ENCODE measurements at places on chromosomes 16 and 17.

- no peak for DNase-seq
Measured at GRCh38 chr17:47066095-47066494, 87.0 kb upstream of the RPRML start.

DNA sequence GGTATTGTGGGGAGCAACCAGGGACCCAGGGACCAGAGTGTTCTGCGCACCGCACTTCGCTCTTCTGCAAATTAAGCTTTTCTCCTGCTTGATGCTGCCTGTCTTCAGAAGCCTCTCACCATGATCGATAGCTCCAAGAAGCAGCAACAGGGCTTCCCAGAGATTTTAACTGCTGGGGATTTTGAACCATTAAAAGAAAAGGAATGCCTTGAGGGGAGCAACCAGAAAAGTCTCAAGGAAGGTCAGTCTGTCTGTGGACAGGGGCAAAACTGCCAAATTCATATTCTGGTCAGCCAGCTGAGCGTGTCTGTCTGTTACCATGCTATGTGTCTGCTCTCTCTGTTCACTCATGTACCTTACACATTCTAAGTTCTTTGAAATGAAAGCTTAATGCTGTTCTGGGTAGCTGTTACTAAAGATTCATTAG is 115.7 kb downstream of the MRTFB start:
- no peak for DNase-seq

DNA sequence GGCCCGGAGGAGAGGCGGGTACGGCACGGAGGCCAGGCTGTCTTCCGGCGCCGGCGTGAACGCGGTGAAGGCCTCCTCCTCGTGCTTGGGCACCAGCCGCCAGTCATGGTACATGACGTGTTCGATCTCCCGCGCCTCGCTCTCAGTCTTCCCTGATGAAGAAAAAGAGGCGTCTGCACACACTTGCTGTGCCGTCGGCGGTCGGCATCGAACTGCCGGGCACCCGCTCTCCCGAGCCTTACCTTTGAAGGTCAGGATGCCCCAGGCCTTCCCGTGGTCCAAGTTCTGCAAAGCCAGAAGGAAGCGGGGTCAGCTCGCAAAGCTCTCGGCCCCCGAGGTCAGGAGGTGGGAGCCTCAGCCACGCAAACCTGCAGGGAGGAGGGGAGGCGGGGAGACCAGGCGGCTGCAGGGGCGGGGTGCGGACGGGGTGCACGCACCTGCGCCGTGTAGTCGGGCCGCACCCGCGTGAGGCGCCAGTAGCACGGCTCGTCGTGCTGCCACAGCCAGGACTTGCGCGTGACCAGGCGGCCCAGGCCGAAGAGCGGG is at the start of gene EME2:
Gene EME2, plus strand, starts transcription at position 449 of the 546 bp plus-strand sequence. CDS start 418 bp downstream, outside the sequence.
- DNase-seq, result no peak

GRCh38 chr17:59733697-59734096 is 26.2 kb downstream of the VMP1 start:
- DNase-seq, result no peak

- no peak for DNase-seq
Measured at GRCh38 chr16:89707695-89708094, 6.2 kb upstream of the SPATA2L start.

- no peak for DNase-seq
Measured at GRCh38 chr16:782258-782657, 5.9 kb downstream of the RPUSD1 start.

DNA sequence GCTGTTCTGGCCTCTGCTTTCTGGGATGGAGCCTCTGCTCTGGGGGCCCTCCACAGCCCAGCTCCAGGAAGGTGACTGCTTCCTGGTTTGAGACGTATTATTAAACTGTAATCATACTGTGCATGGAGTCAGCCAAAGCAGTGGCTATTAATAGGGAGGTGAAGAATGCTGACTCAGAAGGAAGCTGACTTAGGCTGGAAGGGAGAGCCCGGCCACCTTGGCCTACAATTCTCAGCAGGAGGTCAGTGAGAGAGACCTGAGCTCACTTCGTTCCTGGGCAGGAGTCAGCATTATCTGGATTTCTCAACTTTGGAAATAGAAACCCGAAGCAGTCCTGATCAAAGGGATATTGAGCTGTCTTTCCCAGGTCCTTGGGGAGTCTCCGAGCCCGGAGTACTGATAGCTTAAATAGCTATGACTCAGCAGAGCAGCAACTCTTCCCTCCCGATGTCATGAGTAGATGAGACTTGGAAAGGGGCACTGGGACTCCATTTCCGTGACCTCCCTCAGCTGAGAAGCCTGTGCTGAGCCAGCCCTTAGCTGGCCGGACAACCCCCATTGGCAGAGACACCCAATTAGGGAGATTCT is 91.8 kb downstream of the YPEL2 start:
- no peak for DNase-seq

DNA sequence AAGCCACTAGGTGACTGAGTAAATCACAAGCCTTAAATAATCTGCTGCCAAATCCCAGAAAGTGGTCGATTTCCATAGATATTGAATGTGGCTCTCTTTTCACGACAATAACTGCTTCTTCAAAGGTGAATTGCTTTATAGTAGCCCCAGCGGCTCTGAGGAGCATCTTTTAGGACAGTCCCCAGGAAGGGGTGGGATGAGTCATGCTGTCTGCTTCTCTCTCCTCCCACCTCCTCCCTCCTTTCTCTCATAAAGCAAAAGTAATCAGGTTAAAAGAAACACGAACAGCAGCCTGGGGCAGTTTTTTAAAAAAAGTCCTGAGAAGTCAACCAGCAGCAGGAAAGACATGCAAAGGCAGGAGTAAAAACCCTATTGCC is 1.8 kb downstream of the KIAA0513 start:
- DNase-seq, result no peak

DNA sequence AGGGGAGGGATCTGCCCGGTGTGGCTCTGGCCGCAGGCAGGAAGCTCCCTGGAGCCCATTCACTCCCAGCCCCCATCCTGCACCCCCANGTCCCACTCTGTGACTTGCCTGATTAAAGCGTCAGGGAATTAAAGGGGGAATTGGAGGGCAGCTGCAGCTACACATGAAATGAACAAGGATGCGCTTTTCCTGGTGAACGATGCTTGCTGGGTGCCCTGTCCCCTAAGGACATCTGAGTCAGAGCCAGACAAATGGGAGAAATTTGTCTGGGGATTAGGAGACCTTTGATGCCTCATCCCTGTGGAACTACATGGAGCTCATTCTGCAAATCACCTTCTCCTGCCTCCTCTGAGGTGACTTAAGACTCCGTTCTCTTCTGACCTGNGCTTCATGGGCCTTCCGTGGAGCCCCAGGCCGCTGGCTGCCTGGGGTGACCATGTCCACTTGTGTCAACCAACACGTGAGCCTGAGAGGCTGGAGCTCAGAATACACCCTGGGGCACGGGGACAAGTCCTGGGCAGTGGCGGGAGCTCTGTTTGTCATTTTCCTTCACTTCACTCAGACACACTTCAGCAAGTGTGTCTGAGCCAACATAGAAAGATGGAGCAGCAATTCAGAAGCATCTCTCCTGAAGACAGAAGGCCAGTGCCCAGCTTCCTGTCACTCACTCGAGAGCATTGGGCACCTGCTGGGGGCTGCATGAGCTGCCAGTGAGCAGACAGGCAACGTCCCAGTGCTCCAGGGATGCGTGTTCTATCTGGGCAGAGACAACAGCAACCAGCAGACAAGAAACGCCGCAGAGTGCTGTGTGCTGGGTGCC is 54.1 kb downstream of the METRNL start:
- peak; percentile 54 for DNase-seq

DNA sequence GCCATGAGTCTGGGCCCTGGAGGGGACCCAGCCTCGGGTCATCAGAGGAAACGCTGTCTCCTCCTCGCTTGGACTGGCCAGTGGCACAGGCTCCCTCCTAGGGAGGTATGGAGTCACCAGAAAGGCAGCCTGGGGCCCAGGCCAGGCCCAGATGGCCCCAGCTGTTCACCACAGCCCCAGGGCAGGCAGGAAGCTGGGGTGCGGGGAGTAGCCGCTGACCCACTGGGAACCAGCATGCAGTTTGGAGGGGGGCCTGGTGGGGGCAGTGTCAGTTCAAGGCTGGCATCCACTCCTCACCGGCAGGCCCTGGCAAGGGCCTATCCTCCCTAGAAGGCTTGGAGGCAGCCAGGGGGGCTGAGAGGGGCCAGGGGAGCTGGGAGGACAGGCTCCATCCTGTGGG is 48.8 kb downstream of the SDK2 start:
- DNase-seq, result peak; percentile 71

DNA sequence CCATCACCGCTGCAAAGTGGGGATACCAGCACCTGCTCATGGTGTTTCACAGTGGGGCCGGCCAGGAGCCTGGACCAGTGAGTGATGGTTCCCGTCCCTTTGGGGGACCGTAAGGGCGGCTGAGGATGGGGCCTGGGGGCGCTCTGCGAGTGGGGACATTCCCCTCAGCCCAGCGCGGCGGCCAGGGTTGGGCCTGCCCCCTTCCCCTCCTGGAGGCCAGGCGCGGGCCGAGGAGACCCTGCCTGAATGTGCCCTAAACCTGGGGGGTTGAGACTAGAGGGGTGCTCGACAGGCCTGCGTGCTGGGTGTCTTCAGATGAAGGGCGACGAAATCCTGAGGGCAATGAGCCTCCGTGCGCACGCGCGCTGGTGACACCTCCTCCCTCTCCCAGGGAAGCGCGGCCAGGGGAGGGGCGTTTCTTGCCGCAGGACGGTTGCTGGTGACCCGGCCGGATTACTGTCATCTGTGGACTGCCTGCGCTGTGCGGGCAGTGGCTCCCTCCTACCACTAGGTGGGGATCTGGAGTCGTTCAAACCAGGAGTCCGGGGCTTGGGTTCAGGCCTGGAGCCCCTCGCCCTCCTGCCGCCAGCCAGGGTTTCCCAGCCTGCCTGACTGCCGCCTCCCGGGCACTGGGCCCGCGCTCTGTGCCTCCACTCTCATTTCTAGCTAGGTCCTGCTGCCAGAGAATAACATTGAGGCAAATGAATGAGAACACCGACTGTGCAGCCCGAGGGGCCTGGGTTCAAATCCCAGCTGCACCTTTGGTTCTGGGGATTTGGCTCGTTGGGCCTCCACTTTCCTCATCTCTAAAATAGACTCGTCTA is 17.1 kb downstream of the TBX2 start:
- DNase-seq, result peak; percentile 92

DNA sequence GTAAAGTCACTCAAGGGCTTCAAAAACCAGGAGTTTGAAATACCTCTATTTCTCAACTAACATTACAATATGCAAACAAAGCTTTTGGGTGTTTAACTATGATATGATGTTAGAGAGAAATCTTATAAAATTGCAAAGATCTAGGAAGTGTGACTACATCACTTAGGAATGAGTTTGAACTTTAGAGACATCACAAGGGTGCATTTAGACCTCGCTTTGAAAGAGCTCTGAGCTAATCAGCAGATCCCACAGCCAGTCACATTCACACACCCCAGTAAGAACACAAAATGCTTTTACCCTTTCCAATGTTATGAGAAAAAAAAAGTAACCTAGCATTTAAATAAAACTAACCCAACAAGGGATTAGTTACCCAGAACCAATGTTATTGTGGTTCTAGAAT is 45.2 kb downstream of the HYDIN start:
- no peak for DNase-seq

DNA sequence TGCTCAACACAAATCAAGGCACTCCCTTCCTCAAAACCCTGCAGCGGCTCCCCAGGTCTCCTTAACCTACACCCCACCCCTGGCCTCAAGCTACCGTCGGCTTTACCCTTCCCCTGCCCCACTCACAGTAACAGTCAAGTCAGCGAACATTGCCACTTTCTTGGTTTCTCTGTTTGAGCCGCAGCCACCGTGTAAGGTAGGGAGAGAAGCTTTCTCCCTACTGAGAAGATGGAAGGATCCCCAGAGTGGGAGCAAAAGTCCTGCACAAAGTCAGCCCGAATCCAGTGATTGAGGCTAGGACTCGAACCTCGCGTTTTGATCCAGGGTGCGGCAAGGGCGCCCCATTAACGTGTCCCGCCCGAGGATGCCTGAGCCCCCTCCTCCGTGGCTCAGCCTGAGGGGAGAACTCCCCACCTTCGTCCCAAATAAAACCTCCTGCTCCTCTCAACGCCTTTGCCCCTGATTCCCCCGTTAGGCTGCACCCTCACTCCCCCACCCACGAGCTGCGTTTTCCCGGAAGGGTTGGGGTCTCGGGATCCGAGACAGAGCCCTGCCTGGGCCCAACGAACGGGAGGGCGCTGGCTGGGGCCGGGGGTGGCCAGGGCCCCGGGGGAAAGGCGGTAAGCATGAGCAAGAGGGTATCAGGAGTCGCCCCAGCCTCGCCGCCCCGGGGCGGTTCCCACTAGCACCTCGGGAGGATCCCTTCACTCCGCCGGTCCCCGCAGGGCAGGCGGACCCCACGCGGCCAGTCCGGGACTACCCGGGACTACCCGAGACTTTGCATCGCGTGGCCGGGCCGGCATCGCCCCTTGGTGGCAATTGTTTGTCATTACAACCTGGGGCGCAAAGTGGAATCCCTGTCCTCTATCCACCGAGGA is 9.9 kb upstream of the NAGS start:
- peak; percentile 84 for DNase-seq

DNA sequence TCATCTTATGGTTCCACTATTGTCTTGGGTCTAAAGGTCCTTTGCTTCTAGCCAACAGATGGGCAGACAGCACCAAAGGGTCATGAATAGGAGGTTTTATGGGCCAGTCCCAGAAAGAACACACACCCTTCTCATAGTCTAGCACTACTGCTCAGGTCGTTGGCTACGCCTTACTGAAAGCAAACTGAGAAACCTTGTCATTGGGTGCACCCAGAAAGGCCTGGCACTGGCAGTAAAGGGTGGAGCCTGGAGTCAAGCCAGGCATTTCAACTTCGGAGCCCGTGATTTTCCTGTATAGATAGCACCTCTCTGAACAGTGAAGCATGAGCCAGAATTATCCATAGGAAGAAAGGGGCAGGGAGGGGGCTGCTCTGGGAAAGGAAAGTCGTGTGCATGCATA is 74.9 kb downstream of the VAT1L start:
- DNase-seq, result no peak

- DNase-seq, result no peak
Measured at GRCh38 chr17:57995076-57995956, 7.3 kb upstream of the VEZF1 start.

GRCh38 chr16:4510747-4511426 is 27.7 kb downstream of the CDIP1 start:
- no peak for DNase-seq

DNA sequence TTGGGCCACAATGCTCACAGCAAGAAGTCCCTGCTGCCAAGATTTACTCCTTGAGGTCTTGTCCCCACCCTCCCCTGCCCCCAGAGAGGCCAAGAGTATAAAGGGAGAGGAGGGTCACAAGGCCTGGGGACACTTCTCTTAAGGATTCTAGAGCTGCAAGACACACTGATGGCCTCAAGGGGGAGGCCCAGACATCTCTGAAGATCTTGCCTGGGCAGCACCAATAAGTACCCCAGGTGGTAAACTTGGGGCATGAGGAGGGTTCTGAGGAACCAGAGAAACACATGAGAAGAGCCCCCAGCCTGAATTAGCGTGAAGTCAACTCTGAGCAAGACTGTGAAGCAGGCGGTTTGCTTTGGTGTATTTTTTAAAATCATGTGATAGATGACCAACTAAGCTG is 26.8 kb upstream of the MTMR4 start:
- DNase-seq, result no peak

GRCh38 chr16:51630076-51630475 is 479.0 kb upstream of the SALL1 start:
- DNase-seq, result no peak

DNA sequence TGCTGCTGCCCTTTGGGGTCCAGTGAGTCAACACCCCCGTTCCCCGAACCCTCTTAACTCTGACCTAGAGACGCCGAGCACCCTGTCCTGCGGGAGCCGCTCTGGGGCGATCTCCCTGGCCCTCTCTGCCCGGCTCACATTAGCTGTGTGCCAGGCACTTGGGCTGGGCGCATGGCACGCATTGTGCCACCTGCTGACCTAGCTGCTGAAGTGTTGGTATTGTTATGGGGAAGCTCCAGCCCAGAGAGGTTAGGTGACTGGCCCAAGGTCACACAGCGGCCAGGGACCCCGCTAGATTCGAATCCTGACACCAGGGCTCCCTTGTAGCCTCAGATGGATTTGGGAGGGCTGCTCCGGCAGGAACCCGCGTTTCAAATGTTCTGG is 1.1 kb downstream of the HSD17B1 start:
- peak; percentile 74 for DNase-seq

Data from upper lobe of right lung (tissue), 1 donor.